ENCODE measurements at places on chromosomes 13 and 19. TPM values are rescaled to one million over a fixed set of nuclear protein-coding genes. Genes with fewer than 3 reads are reported as not detected.

Gene ZNF529
- total RNA-seq, result 20.6 TPM

Gene HSD17B14
- 0.82 TPM for total RNA-seq

Gene TMEM59L
- total RNA-seq, result not detected

Gene ADAMTS10
- 24.7 TPM for total RNA-seq

Gene KLK2
- total RNA-seq, result not detected
